Activated naive CD4-positive, alpha-beta T cell (primary cell): ENCODE measurements at places on chromosomes 1 and 21.

DNA sequence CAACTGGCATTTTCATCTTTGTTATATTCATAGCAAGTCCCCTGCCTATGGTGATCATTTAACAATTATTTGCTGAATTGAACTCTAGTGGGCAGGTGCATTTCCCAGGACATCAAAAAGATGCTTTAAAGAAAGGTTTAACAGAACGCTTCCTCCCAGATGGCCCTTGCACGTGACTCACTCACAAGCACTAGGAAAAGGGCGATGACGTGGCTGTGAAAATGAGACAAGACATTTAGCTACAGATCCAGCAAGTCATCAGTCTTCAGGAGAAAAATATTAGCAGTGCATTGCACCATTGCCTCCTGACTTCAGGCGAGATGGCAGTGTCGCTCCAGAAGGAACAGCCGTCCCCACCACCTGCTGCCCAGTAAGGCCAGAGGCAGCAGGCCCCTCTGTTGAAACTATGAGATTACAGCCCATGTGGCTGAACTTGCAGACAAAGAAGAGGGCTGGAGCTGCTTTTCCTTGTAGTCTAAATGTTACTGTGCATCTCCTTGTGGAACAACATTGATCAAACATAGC lies 37.2 kb downstream of the DSCAM start:
- no peak for DNase-seq

DNA sequence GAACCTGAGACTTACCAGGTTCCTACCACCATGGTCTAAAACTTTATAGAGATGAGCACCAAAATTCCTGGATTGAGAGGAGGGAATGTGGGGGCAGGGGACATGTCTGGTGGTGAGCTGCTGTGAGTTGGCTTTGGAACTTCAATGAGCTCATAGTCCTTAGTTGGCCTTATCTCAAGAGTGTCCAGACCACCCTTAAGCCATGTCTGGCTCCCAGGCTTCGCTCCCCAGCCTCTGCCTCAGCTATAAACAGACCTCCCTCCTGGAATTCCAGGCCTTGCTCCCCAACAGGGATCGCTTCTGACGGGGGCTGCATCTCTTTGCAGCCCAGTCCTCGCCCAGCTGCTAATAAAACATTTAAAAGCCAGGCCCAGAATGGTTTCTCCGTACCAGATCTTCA lies 19.5 kb downstream of the ATF3 start:
- DNase-seq, result no peak

- DNase-seq, result no peak
These were observed 62.1 kb downstream of the B3GALT5 start for GRCh38 chr21:39674801-39675200.

DNA sequence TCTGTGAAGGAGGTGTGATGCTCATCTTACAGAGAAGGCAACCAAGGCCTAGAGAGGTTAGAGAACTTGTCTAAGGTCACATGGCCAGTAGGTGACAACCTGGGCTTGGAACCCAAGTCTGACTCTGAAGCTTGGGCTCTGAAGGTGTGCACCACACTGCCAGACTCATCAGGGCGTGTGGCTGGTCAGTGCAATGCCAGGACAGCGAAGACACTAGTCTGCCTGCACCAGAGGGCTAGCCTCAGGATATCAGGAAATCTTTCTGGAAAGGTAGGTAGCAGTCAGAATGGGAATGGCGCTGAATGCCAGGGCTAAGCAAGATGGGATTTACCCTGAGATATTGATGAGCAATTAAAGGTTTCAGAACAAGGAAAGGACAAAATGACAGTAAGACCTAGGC lies 34.9 kb downstream of the ELK4 start:
- DNase-seq, result no peak

- DNase-seq, result no peak
These were observed 19.6 kb downstream of the BACH1 start for GRCh38 chr21:29318354-29318753.

GRCh38 chr1:9281071-9281827 lies 11.4 kb upstream of the SPSB1 start:
- no peak for DNase-seq

DNA sequence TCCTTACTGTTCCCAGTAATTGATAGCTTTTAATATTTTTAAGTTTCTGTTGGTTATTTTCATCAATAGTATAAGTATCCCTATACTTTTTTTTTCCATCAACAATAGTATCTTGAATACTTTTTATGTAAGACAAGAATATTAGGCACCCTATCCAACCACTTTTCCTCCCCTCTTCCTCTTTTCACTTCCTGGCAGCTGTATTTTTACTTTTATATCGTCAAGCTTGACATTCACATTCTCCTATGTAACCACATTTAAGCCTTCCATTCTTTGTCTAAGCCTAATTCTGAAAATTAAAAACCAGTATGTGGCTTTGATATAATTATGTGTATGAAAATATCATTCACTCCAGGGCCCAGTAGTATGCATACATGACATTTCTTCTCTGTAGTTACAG lies 9.3 kb downstream of the TMEM39B start:
- no peak for DNase-seq

GRCh38 chr1:181386951-181387350 lies 96.4 kb upstream of the CACNA1E start:
- DNase-seq, result no peak

DNA sequence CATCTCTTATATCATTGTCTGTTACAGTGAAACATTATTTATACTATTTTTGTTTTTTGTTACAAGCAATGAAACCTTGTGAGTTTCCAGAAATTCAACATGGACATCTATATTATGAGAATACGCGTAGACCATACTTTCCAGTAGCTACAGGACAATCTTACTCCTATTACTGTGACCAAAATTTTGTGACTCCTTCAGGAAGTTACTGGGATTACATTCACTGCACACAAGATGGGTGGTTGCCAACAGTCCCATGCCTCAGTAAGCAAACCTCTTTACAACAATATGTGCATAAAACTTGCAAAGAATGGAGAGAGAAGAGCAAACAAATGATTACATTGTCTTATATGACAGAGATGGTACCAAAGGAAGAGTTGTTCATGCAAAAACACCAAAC lies 22.4 kb downstream of the CFHR4 start:
- DNase-seq, result no peak

DNA sequence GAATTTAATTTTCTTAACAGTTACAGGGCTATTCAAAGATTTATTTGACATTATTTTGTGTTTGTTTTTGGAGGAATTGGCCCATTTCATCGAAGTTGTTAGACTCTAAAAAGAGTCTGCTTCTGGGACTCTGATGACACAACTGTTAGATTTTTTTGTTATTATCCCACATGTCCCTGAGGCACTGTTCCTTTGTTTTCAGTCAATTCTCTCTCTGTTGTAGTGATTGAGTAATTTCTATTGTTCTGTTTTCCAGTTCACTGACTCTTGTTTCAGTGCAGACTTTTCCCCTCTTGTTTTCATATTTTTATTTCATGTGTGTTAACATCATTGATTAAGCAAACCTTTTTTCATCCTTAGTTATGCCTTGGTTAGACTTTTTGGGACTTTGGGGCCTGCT lies 325.0 kb downstream of the ZNF326 start:
- DNase-seq, result no peak

DNA sequence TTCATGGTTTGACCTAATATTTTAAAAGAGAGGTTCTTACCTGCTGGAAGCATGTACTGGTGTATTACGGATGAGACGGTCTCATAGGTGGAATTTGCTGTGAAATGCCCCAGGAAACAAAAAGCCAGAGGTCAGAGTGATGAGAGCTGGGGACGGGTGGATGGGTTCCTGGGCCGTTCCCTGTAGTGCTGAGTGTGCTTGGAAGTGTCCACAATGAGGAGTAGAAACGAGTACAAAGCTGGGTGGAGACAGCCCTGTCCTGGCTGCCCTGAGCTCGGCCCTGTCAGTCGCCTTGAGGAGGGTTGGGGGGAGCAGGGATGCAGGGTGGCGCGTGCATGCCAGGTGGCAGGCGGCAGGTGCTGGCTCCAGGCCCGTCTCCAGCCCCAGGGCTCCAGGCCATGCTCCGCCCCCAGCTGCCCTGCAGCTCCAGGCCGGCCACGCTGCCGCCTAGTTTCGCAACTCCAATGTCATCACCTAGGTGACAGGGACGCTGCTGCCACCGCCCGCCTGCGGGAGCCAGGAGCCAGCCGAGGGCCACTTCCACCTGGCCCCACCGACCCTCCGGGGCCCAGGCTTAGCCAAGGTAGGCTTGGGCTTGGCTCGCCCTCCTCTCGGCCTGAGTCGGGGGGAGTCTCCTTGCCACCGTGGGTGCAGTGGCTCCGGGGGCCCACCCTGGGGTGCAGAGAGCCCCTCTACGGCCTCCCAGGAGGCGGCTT lies 16.4 kb downstream of the TP73 start:
- DNase-seq, result no peak

GRCh38 chr1:201098992-201099677 lies 13.1 kb downstream of the CACNA1S start:
- DNase-seq, result no peak

GRCh38 chr1:52348704-52349300 lies 17.2 kb downstream of the CC2D1B start:
- DNase-seq, result no peak
